ENCODE measurements at places on chromosomes 7 and 10.

- DNase-seq: no peak
Measured at GRCh38 chr7:3616306-3616705, 315.3 kb downstream of the SDK1 start.

DNA sequence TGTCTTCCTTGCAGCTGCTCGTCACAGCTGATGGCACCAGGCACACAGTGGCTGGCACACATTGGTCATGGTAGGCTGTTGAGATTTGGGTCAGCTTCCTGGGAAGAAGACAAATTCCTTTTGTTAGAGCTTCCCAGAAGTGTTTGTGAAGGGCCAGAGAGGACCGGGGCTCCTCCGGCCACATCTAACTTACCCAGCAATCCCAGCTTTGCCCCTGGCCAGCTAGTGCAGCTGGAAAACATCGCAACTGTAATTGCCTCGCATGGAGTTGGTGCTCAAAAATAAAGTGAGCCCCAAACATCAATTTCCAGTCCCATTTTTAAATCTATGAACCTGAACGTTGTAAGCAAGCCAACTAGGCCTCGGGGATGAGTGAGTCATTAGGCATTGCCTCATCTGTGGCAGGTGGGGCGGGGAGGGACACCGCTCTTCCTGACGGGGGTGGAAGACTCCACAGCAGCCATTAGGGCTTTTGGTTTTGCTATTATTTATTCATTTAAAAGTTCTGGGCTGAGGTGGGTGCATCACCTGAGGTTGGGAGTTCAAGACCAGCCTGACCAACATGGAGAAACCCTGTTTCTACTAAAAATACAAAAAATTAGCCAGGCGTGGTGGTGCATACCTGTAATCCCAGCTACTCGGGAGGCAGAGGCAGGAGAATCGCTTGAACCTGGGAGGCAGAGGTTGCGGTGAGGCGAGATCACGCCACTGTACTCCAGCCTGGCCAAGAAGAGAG, 12.4 kb downstream of the CPA5 start:
- peak; percentile 29 for DNase-seq

DNA sequence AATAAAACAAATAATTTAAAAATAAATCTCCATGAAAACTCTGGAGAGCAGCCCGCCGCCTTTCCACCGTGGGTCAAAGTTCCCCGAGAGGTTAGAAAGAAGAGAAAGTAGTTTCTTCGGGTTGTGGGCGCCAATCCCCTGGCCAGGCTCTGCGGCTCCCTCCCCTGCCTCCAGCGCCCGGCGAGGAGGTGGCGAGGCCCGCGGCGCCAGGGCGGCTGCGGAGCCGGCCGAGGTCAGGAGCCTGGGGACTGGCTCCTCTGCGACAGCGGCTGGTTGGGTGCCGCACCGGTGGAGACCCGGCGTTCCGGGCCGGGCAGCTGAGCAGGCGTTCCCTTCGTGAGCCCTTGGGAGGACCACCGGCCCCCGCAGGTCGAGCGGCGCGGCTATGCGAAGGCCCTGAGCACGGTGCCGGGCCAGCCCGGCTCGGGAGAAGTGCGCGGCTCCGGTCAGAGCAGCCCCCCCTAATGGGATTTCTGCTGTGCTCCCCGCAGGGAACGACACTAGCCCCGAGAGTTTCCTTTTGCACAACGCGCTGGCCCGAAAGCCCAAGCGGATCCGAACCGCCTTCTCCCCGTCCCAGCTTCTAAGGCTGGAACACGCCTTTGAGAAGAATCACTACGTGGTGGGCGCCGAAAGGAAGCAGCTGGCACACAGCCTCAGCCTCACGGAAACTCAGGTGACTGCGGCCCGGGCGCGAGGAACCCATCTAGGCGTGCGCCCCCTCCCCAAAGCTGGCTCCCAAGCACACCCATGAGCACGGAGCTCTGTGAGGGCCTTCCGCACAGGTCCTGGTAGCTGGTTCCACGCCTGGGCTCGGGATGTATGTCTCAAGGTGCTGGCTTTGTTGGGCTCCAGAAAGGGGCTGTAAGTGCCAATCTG, 2.8 kb downstream of the EMX2 start:
- DNase-seq: no peak

DNA sequence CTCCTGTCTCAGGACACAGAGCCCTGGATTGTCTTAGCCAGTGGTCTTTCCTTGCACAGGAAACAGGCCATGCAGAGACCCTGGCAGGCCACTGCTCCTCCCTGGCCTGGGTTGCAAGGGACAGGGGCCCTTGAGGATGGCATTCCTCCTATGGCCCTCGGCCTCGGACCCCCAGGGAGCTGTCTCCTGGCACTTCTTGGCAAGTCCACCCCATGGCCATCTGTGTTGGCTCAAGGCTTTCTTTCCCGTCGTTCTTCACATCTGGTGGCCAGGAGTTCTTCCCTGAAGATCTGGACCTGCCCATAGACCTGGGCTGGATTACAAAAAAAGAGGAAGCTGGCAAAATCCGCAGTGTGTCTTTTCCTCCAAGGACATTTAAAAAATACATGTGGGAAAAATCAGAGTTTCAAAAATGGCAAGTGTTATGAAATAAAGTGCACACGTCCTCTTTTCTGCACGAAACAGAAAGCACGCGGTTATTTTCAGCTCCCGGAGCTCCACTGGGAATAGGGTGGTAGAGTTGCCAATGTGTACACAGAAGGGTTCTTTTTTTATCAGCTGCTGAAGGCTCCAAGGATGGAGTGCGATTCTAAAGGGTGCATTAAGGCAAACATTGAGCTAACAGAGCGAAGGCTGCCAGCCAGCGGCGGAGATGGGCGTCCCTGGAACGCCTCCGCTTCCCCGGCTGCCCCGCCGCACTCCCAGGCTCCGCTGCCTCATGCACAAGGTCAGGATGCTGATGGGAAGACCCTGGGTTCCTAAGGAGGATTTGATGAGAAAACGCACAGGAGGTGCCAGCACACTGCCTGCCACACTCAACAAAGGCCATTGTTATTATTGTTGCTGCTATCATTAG, 62.8 kb upstream of the FAM20C start:
- peak; percentile 50 for DNase-seq

- peak; percentile 91 for DNase-seq
Measured at GRCh38 chr10:72248468-72249151, 25.1 kb upstream of the DDIT4 start.

GRCh38 chr10:59068581-59069191, 107.8 kb upstream of the PHYHIPL start:
- DNase-seq: no peak

DNA sequence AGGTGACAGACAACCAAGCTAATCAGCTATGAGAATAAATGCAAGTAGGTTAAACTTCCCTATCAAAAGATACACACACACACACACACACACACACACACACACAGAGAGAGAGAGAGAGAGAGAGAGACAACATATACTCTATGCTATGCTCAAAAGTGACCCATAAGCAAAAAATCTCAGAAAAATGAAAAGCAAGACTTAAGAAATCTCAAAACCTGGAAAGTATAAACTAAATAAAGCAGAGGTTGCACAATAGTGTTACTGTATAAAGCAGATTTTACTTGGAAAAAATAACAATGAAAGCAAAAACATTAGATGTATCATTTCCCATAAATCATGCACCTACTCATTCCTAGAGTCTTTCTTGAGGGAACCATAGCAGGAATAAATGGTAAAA, 221.5 kb downstream of the INHBA start:
- no peak for DNase-seq

GRCh38 chr10:50550291-50550839, 73.4 kb downstream of the SGMS1 start:
- no peak for DNase-seq

DNA sequence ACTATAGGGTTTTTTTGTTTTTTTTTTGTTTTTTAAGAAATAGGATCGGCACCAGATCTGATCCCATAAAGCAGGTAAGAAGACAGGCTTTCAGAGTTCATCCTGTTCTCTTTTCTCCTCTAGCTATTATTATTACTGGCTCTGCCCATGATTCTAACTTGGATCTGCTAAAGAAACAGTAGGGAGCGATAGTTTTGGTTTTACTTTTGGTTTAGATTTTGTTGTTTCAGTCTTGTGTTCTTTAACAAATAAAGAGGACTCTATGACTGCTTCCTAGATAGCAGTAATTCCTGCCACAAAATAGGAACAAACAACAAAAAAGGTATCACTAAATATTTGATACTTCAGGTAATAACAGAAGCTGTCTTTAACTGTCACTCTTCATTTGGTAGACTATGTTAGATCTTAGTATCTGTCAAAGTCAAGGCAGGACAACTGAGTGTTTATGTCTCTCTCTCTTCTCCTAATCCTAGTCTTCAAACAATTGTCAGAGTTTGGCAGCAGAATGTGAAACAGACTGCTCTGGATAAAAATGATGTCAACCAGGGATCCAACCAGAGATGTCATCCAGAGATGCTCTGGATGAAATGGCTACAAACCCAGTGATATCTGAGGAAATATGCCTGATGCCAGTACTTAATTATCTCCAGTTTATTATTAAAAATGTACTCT, 99.8 kb downstream of the KMT2C start:
- no peak for DNase-seq

DNA sequence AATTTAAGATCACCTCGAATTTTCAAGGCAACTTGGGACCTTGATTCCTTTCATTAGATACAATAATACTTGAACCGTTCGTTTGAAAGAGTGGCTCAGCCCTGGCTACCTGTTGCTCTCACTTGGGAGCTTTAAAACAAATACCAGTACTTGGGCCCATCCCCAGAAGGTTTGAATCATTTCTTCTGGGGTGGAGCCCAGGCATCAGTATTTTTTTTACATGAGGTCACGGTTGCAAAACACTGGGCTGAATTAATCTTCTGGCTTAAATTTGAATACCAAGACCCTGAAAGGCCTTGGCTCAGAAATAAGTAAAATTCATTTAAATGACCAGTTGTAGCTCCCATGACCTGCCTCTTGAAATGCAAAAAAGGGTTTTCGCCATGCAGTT, 214.9 kb downstream of the CREB5 start:
- no peak for DNase-seq

DNA sequence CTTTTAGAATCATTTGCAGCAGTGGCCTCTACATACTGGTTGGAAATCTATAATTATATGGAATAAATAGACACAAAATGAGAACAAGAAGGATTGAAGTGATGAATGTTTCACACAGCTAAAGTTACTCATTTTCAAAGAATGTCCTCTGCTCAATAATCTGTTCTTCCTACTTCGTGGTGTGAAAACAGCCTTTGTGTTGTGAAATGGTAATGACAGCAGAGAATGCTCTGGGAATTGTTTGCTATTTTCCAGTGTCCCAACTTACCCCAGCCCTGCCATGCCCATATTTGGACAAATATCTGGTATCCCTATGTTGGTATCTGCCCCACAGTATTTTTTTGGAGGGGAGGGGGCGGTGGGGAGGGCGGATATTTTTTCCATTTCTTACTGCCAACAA, 130.4 kb downstream of the GLI3 start:
- no peak for DNase-seq

- DNase-seq: no peak
Measured at GRCh38 chr10:86443936-86444335, 77.3 kb upstream of the GRID1 start.

DNA sequence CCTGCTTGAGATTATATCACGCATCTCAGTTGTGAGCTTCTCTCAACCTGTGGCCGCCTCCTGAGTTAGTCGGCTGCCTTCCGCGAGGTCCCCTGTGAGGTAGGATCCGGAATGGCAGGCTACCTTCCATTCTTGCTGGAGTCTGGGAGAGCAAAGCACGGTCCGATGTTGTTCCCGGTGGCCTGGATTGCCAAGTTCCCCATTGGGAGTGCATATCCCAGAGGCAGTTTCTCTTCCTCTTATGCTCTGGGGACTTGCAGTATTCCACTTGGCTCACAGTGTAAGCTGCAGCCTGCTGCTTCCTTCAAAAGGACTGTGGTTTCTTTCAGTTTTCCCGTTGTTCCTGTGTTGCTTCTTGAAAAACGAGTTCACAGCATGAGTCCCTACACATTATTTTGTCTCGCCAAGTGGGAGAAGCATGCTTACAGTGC, 225.4 kb upstream of the ZWINT start:
- no peak for DNase-seq

- no peak for DNase-seq
Measured at GRCh38 chr7:145030754-145031153, 194.9 kb upstream of the TPK1 start.

DNA sequence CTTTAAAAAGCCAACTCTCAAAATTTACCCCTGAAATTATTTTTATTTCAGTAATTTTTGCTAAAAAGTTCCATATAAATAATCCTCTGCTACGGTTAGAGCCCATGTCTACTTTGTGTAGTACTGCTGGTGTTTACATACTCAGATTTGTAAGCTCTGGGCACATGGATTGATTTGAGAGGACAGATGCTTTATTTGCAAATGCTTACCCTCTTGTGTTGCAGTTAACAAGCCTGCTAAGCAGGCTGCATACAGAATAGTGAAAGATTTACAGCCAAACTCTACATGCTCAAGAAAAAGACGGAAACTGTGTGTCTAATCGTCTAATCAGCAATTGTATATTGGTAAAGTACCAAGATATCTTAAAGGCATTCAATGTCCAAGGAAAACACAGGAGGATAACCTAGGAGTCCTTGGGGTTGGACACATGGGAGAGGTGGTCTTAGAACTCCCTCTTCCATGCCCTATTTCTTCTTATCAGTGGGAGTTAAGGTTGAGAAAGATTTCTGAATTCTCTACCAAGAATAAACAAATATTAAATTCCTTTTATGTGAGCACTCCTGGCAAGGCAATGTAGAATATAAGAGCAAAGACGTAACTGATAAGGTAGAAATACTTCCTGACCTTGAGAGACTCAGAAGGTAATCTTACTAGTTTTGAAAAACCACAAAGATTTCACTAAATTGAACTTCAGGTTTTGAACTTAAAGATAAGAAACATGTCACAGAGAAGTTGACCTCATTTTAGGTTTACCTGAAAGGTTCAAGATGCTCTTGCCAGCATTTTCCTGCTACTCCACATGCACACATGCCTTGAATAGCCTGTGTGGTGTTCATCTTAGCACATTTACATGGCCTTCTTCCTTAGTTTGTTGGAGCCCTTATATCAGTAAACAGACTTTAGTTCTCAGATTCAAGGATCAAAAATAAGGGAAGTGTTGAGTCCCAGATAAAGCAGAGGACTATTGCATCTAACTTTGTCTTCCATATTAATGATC, 1216.5 kb downstream of the SORCS3 start:
- DNase-seq: no peak

DNA sequence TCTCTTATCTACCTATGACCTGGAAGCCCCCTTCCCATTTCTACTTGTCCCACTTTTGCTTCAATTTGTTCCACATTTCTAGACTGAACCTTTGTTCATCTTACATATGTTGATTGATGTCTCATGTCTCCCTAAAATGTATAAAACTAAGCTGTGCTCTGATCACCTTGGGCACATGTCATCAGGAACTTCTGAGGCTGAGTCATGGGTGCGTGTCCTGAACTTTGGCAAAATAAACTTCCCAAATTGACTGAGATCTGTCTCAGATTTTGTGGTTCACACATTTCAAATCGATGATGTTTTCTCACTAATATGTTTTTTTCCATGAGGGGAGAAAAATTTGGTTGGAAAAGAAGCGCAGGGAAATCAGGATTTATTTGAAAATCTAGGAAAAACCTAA, 406.2 kb upstream of the LRRTM3 start:
- no peak for DNase-seq
